ENCODE measurements at places on chromosomes 1 and 21.

GRCh38 chr1:190747704-190748103 is 270.0 kb upstream of the BRINP3 start:
- no peak for DNase-seq

DNA sequence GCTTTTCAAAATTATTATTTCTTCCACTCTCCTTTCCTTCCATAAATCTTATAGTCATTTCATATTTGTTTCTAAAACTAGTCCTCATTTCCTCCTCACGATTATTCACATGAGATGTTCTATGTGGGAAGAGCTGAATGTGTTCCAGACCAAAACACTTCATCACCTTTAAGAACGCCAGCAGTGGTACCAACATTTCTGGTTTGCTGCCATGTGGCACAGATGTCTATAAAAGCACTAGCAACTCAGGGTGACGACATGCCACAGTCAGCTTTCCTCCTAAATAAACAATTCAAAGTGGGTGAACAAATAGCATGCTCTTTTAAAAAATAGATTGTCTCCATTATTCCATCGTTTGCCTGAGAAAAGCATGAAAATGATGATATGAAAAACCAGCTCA is 1217.8 kb upstream of the ADGRL2 start:
- peak; percentile 20 for DNase-seq

DNA sequence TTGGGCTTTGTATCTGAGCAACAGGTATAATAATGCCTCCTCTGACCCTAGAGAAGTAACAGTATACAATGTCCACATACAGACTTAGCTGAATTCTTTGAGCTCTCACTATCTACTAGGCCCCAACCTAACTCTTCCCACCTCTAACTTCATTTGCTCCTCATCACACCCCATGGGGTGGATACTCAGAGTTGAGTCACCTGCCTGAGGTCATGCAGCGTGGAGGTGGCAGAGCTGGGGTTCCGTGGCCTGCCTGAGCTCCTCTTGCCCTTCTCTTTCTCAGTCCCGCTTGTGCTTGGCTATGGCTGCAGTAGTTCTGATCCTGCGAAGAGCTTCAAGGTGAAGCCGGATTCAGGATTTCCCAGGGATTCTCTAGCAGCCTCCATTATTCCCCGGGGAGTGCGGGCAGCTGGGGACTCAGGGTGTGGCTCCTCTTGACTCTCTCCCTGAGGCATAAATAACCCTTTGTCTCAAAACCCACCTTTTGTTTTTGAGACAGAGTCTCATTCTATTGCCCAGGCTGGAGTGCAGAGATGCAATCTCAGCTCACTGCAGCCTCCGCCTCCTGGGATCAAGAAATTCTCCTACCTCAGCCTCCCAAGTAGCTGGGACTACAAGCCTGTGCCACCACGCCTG is 29.9 kb upstream of the ACTL8 start:
- no peak for DNase-seq

GRCh38 chr1:197336571-197336970 is 68.5 kb downstream of the CRB1 start:
- DNase-seq, result no peak

DNA sequence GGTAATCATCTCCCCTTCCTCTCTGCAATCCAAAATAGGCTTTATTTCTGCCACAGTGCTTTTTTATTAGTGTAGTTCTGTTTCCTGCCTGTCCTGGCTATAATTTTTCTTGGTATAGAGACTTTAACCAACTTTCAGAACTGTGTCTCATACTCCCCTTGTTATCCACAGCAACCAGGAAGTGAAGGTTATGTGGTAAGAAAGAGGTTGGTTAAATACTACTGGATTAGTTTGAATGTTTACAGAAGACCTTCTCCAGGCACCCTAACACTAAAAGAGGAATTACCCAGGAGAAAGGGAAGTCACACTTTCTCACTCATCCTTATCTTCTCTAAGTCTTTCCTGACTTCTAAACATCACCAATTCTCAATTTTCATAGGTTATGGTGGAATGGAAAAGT is 17.8 kb upstream of the TNFSF4 start:
- DNase-seq, result no peak

DNA sequence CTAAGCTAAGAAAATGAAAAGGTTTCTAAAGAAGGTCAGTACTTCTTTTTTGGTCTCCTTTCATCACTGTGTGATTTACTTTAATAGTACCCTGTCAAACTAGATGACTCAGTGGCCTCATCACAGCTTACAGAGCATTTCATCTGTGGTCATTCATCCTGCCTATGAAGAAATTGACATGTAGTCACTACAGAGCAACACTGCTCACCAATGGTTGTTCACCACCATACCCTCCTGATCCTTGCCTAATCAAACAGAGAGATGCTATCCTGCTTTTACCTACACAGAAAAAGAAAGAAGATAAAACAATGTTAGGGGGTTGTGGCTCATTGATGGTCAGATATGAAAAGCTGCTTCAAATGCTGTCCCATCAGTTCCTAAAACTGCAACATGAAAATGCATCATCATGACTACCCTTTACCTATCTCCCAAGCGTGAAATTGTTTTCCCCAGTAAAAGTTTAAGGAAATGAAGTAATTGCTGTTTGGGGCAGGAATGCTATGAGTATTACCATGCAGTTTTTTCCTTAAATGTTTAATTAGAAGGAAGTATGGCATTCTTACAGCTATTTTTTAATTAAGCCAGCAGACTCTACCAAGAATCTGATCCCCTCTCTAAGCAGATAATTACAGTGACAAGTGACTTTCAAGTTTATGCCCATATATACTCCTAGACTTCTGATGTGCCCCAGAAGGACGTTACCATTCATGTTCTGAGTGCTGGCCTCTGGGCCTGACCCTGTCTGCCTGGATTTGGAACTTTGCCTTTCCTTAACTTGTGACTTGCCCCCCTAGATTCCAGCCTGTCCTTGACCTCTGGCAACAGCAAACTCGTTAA is 46.1 kb upstream of the FBXO28 start:
- DNase-seq, result no peak

GRCh38 chr1:59412718-59413326 is 115.9 kb downstream of the FGGY start:
- no peak for DNase-seq

GRCh38 chr21:39114871-39115575 is 68.2 kb downstream of the PSMG1 start:
- peak; percentile 5 for DNase-seq

GRCh38 chr1:10122926-10123325 is 87.4 kb upstream of the KIF1B start:
- DNase-seq, result no peak

- no peak for DNase-seq
Observed at GRCh38 chr1:231924180-231924579, 297.6 kb downstream of the DISC1 start.

GRCh38 chr1:57024428-57024827 is 58.6 kb upstream of the C8B start:
- DNase-seq, result no peak

DNA sequence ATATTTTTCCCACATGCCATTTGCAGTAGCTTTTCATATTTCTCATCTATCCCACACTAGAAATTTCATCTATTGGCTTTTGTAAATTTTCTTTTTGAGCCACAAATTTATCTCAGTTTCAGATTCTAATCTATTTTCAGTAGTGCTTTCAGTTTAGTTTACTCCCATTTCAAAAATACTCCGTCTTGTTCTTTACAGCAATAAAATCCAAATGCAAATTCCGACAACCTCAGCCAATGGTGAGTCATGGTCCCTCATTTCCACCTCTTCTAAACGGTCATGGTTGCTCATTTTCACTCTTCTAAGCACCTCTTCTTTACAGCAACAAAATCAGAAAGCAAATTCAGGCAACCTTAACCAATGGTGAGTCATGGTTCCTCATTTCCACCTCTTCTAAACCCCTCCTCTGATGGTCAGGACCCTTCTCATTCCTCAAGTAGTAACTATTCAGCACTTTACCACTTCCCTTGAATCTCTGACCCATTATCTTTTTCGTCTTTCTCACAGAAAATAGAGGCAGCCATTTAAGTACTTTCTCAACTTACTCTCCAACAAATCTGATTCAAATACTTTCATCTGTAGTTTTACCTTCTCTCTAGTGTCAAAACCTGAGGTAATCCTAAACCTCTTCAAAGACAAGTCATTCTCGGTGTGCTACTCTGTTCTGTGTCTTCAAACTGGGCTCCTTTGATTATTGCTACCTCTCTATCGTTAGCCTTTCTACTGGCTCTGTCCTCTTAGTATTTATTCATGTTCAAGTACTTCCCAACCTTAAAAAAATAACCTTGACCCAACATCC is 34.4 kb downstream of the C21orf91 start:
- DNase-seq, result no peak

GRCh38 chr1:153478047-153478691 is 17.7 kb upstream of the S100A7 start:
- no peak for DNase-seq

DNA sequence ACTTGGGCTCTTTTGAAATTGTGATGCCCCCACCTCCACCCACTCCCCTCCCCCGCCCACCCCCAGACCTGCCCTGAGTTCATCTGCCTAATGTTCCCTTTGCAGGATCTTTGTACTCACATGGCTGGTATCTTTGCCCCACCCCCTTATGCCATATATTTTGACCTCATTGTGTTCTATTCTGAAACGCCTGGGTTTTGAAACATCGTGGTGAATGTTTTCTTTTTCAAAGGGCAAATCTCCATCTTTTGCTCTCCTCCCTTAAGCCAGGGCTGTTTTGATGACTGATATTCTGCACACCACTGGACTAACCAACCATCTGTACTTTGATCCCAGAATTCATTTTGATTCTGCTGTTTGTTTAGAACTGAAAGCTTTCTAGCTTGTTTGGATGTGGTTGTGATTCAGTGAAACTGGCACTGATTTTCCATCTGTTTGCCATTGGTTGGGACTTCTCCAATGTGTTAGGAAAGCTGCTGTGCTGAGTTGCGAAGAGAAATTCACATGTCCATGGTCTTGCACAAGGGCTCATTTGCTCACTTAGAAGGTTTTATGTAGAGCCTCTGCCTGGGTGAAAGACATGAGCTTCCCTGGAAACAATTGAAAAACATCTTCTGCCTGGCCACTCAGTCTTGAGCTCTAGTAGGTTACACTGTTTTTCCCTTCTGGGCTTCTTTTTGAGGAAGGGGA is 16.5 kb downstream of the SMAP2 start:
- DNase-seq, result no peak

All from breast epithelium (tissue), 4 donors.